Neural crest cell (in vitro differentiated cells): ENCODE measurements at places on chromosomes 4 and X. TPM values are rescaled to one million over a fixed set of nuclear protein-coding genes. Genes with fewer than 3 reads are reported as not detected.

GRCh38 chr4:157587681-157588423 is 367.3 kb downstream of the GRIA2 start:
- no peak for DNase-seq
- no peaks in the 10 kb centered on the region for H3K36me3 ChIP-seq
- no peaks in the 10 kb centered on the region for H3K4me1 ChIP-seq
- H3K27me3 ChIP-seq = no peaks in the 10 kb centered on the region
- H3K4me3 ChIP-seq = no peak overlapping the region

DNA sequence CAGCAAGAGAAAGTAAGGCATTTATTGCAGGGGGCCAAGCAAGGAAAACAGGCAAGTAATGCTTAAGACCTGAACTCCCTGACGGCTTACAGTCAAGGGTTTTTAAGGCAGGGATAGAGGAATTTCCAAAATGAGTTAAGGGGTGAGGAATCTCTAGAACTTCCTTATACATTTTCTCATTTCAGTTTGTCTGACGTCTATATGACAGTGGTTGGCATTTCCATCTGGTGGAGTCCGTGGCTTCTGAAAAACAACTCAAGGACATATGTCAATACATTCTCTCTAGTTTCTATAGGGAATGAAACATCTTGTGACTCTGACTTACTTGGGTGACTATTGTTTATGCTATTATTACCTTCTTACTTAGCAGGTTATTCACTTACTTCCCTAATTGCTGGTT is 19.3 kb upstream of the GUCY2F start:
- peaks cover 35% of the 10 kb centered on the region for H3K27me3 ChIP-seq
- H3K36me3 ChIP-seq = no peaks in the 10 kb centered on the region
- H3K4me1 ChIP-seq = no peaks in the 10 kb centered on the region
- no peak overlapping the region for H3K4me3 ChIP-seq
- H3K27ac ChIP-seq = no peak overlapping the region

Gene ESX1
- not detected in 2 replicates for total RNA-seq

Gene TAF7L
- total RNA-seq = 0.19 TPM in 1 of 2 replicates, not detected in the other
